ENCODE measurements at places on chromosomes 4 and X. TPM values are rescaled to one million over a fixed set of nuclear protein-coding genes. Genes with fewer than 3 reads are reported as not detected.

The GAGE12H gene
- total RNA-seq, result not detected

- DNase-seq, result peak; percentile 45
Observed at GRCh38 chr4:72312032-72312650, 256.9 kb downstream of the ADAMTS3 start.

- no peak for DNase-seq
Observed at GRCh38 chr4:56026596-56026995, 77.9 kb downstream of the CEP135 start.

DNA sequence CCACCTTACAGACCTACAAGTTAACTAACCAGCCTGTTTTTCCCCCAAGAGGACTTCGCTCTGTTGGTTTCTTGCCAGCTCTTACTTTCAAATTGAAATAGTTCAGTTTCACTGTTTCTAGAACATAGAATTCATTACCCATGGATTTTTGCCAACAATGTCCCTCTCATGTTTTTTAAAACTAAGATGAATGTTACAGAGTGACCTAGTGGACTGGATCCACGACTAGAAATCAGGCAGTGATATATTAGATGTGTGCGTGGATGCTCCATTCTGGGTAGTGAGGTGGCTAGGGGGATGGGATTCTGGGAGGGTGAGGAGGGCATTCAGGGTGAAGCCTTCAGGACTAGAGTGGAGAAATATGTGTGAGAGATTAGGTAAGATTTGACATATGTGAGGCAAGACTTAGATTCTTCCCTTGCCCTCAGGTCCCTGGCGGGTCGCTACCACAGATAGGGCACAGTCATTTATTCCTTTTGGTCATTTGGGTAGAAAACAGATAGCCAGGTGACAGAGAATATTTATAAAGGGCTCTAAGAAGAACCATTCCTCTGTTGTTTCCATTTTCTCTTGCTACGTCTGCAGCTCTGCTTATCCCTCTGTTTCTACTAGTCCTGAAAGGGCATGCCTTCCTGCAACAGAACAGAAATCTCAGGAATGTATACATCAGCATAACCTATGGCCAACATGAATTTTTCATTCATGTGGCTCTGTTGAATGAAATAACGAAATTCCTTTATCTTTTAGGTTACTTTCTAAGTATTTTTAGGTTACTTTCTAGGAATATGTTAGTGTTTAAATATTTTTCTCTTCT is 15.4 kb upstream of the JADE1 start:
- DNase-seq, result no peak

- DNase-seq, result peak; percentile 55
Observed at GRCh38 chr4:155353923-155354540, 22.7 kb downstream of the MAP9 start.
